Activated T-helper 1 cell treated with anti-CD3 and anti-CD28 coated beads, Interleukin-2, amount 50 U/mL, for 16 hours (primary cell): ENCODE measurements at places on chromosomes 1 and 21.

GRCh38 chr1:30514137-30514654 lies 209.2 kb downstream of the MATN1 start:
- DNase-seq: no peak

DNA sequence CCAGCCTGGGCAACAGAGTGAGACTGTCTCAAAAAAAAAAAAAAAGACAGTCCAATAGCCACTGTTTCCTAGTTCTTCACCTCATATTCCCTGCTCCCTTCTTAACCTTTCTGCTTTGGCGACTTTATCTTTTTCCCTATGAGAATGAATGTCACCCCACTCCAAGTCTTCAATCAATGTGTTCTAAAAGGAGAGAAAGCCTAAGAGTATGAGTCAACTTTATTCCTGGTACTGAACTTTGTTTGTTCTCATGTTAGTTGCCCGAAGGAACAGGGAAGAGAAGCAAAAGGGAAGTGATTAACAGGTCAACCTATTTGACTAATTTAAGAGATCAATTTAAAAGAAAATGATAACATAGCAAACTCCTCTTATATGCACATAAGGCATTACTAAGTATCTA lies 39.9 kb upstream of the SLC16A1 start:
- no peak for DNase-seq

- no peak for DNase-seq
These were observed 19.9 kb downstream of the FOXO6 start for GRCh38 chr1:41380979-41381691.

- DNase-seq: no peak
These were observed 1.9 kb downstream of the S100A11 start for GRCh38 chr1:152034654-152035538.

- no peak for DNase-seq
These were observed 368.8 kb upstream of the TMPRSS15 start for GRCh38 chr21:18772404-18772803.

DNA sequence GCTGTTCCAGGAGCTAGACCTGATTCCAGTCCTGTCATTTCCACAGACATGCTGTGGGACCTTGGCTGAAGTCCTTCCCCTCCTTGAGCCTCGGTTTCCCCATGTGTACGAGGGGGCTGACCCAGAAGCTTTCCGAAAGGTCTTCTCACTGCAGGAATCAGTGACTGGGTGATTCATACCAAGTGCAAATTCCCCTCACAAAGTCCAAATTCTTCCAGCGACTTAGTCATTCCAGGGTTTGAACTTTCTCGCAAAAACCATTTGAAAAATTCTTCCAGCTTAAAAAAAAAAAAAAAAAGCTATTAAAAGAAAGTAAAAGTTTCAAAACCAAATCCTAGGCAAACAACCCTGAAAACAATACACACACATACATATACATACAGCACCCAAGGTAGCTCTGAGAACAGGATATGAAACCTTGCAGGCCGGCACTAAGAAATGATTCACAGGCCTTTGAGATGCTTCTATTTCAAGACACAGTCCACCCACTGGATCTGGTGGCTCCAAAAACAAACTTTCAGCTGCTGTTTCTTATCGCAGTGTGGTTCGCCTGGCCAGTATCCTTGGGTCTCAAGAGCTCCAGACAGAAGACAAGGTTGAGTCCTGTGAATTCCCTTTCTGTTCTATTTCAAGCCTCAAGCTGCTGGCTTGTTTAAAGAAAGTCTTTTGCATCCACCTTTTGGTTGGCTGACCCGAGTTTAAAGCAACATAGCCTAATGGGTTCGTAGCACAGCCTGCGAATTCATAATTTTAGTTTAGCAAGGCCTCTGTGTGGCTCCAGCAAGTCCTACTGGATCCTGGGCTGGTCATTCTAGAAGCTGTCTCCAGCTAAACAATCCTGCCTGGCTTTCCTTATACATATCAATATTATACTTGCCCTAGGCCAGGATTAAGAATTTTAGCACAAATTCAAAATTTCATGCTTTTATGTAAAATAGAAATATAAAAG lies 18.0 kb upstream of the ID3 start:
- no peak for DNase-seq

- no peak for DNase-seq
These were observed 34.3 kb downstream of the SSBP3 start for GRCh38 chr1:54371942-54372275.

DNA sequence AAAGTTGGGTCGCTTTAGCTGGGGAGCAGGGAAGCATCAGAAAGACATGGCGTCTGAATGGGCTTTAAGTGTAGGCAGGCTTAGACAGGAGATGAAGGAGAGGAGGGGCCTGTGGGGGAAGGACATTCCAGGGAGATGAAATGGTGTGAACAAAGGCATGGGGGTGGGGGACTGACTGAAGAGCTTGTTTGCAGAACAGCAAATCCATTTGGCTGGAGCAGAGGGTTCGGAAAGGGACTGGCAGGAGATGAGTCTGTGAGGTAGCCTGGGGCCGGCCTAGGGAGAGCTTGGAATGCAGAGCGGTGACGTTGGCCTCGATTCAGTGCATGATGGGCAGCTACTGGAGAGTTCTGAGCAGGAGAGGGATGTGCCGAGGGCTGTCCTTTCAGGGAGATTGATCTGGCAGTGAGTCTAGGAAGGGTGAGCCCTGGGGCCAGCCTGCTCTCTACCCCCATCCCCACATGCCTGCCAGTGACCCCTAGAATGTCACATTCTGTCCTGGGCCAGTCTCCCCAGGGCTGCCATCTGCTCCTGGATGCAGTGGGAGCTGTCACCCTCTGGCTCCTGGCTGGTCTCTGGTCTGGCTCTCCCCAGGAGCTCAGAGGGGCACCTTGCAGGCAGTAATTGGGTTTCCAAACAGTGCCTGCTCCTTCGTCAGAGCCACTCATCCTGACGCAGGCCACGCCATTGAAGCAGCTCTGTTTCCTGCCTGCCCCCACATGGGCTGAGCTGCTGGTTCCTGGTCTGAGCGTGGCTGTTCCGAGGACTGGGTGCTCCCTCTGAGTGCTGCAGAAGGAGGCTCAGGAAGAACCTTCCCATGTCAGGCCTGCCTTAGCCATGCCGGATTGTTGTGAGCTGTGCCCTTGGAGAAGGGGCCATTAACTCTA lies 22.3 kb upstream of the TMEM222 start:
- DNase-seq: no peak
